ENCODE measurements at places on chromosomes 12 and 14.

DNA sequence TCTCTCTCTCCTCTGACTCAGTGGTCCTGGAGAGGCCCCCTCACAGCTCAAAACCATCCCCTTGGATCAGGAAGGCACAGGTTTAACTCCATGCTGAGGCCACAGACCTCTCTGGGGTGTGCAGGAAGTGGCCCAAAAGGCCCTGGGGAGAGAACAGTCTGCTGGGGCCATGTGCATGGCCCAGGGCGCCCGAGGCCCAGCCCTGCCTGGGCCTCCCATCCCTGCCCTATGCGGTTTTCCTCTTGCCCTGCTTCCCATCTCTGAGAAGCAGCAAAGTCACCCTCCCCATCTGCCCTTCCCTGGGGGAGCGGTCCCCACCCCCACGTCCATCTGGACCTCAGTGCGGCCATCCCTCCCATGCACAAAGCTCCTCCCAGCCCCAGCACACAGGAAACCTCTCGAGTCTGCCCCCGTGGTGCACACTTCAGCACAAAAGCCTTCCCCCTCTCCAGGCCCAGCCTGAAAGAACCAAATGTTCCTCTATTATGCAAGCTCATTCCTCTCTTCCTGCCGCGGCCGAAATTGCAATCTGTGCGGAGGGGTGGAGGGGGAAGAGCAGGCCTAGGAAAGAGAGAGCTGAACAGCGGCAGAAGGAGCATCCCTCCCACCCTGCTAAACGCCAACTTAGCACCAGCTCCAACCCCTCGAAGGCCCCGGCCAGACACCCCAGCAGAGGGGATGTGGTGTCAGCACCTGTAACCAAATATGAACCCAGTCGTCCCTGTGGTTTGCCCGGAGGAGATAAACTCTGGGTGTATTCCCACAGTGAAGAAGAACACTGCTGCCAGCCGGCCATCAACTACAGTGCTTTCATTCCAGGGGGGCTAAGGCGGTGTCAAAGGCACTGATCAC lies 108.5 kb downstream of the SCARB1 start:
- peaks cover 42% of the 10 kb centered on the region for H3K4me1 ChIP-seq
- H3K27me3 ChIP-seq: no peaks in the 10 kb centered on the region
- DNase-seq: peak; percentile 34
- peak overlapping the region; percentile 62 for H3K27ac ChIP-seq
- H3K36me3 ChIP-seq: no peaks in the 10 kb centered on the region

DNA sequence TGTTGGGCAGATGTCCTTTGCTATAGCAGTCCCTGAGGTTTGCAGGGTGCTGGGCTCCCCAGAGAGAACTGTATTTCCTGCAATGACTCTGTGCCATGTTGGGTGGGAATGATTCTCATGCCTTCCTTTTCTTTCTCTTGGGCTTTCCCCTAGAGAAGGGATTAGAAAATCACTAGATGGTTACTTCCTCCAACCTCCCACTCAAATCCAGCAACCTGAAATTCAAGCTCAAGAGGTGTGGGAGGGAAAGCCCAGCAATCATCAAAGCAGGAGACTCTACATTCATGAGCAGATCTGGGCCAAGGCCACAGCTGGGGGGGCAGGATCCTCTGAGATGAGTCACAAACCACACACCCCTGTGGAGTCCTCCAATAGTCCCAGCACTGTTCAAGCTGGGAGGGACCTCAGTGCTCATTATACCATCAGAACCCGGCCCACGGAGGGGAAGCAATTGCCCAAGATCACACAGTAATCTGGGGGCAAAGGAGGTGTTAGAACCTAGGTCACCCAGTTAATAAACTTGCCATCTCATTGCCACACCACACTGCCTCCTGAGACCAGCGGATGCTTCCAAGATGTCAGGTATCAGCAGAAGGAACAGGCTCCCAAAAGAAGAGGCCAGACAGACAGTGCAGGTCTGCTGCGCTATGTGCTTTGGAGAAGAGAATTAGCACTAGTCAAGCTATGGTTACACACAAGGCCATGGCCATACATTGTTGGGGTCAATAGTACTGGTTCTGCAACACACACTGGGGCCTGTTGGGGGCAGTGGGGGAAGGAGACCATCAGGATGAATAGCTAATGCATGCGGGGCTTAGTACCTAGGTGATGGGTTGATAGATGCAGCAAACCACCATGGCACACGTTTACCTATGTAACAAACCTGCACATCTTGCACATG lies 65.7 kb downstream of the TTC9 start:
- no peaks in the 10 kb centered on the region for H3K36me3 ChIP-seq
- H3K4me3 ChIP-seq: no peak overlapping the region
- no peaks in the 10 kb centered on the region for H3K27me3 ChIP-seq
- no peak for DNase-seq
- no peak overlapping the region for H3K27ac ChIP-seq

DNA sequence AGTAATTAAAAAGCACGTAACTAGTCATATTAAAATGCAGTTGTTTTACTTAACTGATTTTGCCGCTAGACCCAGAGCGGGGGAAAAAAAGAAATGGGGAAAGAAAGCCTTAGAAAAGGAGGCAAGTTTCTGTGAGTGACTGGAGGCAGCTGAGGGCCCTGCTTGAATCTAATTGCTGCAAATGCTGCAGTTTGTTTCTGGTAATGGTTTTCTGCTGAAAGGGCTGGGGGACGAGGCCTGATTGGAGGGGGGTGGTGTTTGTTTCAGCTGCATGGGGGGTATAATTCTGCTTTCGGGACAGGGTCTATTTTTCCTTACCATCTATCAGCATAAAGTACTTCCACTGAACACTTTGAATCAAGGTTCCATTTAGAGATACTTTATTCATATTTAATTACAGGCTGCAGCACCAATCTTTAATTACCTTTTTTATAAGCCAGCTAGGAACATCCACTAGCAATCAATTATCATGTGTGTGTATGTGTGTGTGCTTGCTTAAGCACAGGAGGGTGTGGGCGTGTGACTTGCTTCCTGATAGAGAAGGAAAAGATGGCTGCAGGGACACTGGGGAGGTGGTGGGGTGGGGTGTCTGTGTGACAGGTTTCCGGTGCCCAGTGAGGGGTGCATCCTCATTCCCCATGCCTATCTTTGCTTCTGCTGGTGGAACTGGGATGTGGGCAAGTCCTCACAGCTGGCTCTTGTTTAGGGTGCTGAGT lies 83.4 kb downstream of the ADCK1 start:
- H3K4me3 ChIP-seq: no peak overlapping the region
- peaks cover 5% of the 10 kb centered on the region for H3K4me1 ChIP-seq
- H3K27ac ChIP-seq: no peak overlapping the region
- DNase-seq: no peak

- H3K27ac ChIP-seq: no peak overlapping the region
Measured at GRCh38 chr12:65634626-65635331, 189.5 kb upstream of the HMGA2 start.

GRCh38 chr12:53664936-53665335 lies 10.9 kb downstream of the ATP5MC2 start:
- no peak overlapping the region for H3K27ac ChIP-seq
- H3K4me1 ChIP-seq: no peaks in the 10 kb centered on the region
- H3K27me3 ChIP-seq: no peaks in the 10 kb centered on the region
- no peak for DNase-seq
- peaks cover 39% of the 10 kb centered on the region for H3K36me3 ChIP-seq
